Sigmoid colon (tissue), 7 donors: ENCODE measurements at places on chromosomes 4 and X. TPM values are rescaled to one million over a fixed set of nuclear protein-coding genes. Genes with fewer than 3 reads are reported as not detected.

Gene MAGEC3
- total RNA-seq = not detected

Gene EPHA5
- total RNA-seq = 0.28 TPM

Gene TMPRSS11F
- not detected for total RNA-seq

Gene ADH1B
- 350 TPM for total RNA-seq

Gene PPEF2
- total RNA-seq = 0.28 TPM

Gene TMEM35A
- total RNA-seq = 39.2 TPM

Gene TMEM154
- total RNA-seq = 0.55 TPM

Gene GAGE12D
- not detected for total RNA-seq

Gene ZDHHC9
- total RNA-seq = 13.8 TPM

Gene BTK
- 4.2 TPM for total RNA-seq

Gene XK
- 18.6 TPM for total RNA-seq

Gene TACC3
- total RNA-seq = 13.0 TPM

Gene NUDT10
- total RNA-seq = 10.0 TPM

Gene ADH1A
- total RNA-seq = not detected

Gene USP51
- 3.5 TPM for total RNA-seq

Gene ZAR1
- not detected for total RNA-seq

Gene ADGRL3
- total RNA-seq = 11.9 TPM

Gene TAPT1
- 29.4 TPM for total RNA-seq

Gene CCSER1
- 1.8 TPM for total RNA-seq

Gene ARMCX1
- 58.2 TPM for total RNA-seq

Gene SYTL4
- total RNA-seq = 32.8 TPM

Gene PDS5A
- total RNA-seq = 57.1 TPM

Gene FAM236B
- not detected for total RNA-seq

Gene LNX1
- 2.5 TPM for total RNA-seq

Gene HOPX
- 42.8 TPM for total RNA-seq

Gene XAGE1A
- total RNA-seq = not detected

Gene TMPRSS11A
- total RNA-seq = not detected

Gene ZNF630
- total RNA-seq = 7.5 TPM

Gene C4orf54
- total RNA-seq = 0.14 TPM
